ENCODE measurements at places on chromosomes 2 and 18. TPM values are rescaled to one million over a fixed set of nuclear protein-coding genes. Genes with fewer than 3 reads are reported as not detected.

Gene POU3F3
- total RNA-seq: 0.42 TPM

Gene FAM237A
- not detected for total RNA-seq

Gene RNF152
- total RNA-seq: 29.8 TPM

Gene CFAP65
- total RNA-seq: 0.05 TPM

Gene SLC4A3
- 0.47 TPM for total RNA-seq

Gene CYP27C1
- not detected for total RNA-seq

Gene ALLC
- total RNA-seq: not detected

Gene ATP8B1
- 263 TPM for total RNA-seq

Gene RMDN2
- 19.8 TPM for total RNA-seq

Gene PRKAG3
- not detected for total RNA-seq

Gene KCNG2
- total RNA-seq: 0.32 TPM

Gene CTAGE1
- not detected for total RNA-seq

Gene CD8B
- total RNA-seq: 1.5 TPM

Gene ATOH8
- 2.5 TPM for total RNA-seq

Gene HDLBP
- total RNA-seq: 483 TPM

Gene ALK
- 0.19 TPM for total RNA-seq

Gene SIX3
- not detected for total RNA-seq

Gene TMEM247
- not detected for total RNA-seq

Gene TNP1
- total RNA-seq: not detected

Gene LIMS2
- total RNA-seq: 6.6 TPM

Gene SKOR2
- total RNA-seq: not detected

Gene CABYR
- total RNA-seq: not detected
